Activated CD4-positive, alpha-beta T cell treated with anti-CD3 and anti-CD28 coated beads, Interleukin-2, amount 50 U/mL, for 48 hours (primary cell): ENCODE measurements at places on chromosomes 2 and 18.

GRCh38 chr2:208370881-208371633 lies 35.5 kb upstream of the PTH2R start:
- no peak for DNase-seq

GRCh38 chr2:62537814-62538213 lies 31.8 kb upstream of the TMEM17 start:
- no peak for DNase-seq

DNA sequence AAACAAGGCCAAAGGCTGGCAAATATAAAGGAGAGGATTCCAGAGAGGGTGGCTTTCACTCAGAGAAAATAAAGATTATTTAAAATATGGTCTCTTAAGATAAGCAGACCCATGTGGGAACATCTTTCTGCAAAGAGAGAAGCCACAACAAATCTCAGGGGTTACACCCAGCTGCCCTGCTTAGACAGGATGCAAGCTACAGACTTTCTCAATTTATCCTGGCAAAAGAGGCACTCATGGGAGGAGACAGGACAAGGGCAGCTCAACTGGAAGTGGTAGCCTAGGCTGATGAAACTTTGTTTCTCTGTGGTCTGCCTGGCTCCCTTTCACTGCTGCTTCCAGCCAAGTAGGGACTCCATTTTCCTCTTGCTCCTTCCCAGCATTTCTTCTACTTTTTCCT lies 25.9 kb upstream of the SULT1C4 start:
- DNase-seq, result no peak

GRCh38 chr18:51660188-51660715 lies 462.8 kb upstream of the MEX3C start:
- DNase-seq, result no peak

GRCh38 chr2:69118609-69119008 lies 105.6 kb downstream of the ANTXR1 start:
- DNase-seq, result no peak

DNA sequence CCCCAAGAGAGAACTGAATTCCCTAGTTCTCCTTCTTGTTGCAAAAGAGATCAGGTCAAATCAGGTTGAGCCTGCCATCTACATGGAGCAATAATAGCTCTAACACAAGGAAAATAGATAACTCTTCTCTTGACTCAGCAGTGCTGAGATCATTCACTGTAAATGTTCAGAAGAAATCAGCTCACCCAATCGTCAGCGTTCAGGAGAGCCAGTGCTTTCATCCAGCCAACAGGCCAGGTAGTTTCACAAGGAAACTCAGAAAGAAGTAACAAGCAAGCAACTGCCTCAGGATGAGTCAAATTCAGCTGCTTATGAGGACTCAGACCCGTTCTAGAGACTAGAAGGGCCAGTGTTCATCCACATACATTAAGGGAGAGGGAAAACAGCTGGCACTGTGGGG lies 5.9 kb downstream of the LMAN2L start:
- no peak for DNase-seq

DNA sequence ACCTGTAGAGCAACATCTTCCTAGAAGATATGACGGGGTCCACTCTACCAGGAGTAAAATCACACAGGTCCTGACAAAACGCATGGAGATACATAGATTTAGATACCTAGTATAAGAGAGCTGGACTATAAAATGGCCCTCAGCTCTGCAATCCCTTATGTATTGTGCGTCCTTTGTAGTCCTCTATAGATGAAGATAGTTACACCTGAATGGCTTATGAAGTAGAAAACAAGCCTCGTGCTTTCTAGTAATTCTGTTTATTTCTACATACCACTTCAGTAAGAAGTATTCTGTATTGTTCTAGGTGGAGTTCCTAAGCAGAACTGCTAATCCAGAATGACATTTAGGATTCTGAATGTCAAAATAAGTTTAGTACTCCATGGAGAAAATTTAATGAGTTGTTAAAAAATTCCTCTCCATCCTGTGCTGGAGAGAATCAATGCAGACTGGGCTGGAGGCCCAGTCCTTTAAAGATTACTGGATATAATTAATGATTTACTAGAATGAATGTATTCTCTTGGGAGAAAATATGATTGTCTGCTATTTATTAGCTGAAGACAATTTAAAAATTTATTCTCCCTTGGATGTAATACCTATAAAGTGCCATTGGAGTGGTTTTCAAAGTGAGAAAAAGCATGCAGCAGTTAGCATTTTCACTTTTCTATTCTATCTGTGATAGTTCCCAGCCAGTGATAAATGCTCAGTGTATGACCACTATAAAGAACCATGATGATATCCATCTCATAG lies 147.3 kb upstream of the UNC80 start:
- DNase-seq, result no peak

GRCh38 chr2:33786881-33787280 lies 187.8 kb upstream of the FAM98A start:
- DNase-seq, result no peak

- no peak for DNase-seq
Observed at GRCh38 chr18:2723207-2723606, 67.7 kb downstream of the SMCHD1 start.

GRCh38 chr18:11502368-11502767 lies 107.0 kb upstream of the SLC35G4 start:
- no peak for DNase-seq

DNA sequence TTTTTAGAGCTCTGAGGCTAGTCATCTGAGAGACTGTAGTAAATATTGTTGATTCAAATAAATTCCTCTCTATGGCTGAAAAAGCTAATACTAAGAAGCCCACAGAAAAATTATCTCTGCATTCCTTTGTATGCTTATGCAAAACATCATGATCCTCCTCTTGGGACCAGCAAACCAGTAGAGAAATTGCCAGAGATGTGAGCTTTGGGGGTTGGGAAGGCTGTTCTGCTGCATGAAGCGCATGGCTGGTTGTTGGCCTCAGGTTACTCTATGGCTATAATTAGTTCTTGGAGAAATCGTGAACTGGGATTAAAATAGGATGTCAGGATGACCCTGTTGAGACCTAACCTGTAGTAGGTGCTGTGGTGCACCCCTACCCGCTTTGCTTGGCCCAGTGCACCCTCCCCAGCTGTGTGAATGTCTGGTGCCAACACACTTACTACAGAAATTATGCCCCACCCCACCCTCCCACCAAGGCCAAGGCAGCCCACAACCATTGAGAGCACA lies 35.5 kb upstream of the C1D start:
- DNase-seq, result no peak
